Ureter (tissue), 1 donor: ENCODE measurements at places on chromosomes 5 and 9.

DNA sequence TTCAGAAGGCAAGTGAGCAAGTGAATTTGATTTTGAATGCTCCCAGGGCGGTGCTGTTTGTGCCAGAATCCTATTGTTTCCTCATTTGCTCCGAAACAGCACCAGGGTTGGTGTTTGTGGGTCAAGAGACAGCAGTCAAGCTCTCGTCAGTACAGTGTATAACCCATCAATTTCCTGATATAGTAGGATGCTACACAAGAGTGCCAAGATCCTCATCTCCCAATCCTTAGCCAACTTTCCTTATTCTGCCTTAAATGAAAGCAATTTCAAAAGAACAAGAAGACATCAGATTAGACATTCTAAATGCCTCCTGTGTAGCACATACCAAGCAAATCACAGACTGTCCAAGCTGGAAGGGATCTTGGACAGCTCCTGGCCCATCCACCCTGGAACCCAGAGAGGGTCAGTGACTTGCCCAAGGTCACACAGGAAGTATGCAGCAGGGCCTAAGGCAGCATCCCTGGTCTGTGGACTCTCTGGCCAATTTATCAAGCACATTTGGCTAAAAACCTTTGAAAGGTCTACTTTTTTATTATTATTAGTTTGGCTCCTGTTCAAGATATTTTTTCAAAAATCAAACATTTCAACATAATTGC, 4.5 kb downstream of the WHRN start:
- DNase-seq = no peak

DNA sequence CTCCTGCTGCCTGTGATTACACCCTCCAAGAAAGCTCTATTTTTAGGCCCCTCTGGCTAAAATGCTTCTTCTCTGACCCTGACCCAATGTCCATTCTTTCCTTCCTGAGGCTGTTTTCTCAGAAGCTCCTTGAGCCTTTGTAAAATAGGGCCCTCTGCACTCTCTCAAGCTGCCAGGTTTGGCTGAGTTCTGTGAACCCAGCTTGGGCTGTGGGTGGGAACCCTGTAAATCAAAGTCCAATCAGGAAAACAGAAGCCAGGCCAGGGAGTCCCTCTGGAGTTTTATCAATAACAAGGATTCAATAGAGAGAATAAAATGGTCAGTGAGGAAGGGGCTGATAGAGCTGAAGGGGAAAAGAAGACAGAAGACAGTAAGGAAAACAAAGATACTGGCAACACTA, 43.7 kb upstream of the ERCC6L2 start:
- DNase-seq = no peak

DNA sequence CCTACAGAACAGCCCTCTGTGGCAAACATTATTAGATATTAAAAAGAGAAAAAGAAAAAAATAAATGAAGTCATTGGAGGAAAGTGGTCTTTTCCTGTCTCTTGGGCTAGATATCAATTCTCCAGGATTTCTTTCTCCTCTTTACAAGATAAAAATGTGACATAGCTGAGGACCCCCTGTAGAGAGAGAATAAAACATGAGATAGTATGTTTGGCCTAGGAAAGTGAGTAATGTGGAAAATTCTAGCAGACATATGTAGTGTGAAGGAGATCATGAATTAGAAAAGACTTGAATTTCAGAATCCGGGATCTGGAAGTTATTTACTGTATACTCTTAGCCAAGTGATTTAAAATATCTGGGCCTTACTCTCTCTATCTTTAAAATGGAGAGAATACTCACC, 823.1 kb downstream of the TLR4 start:
- DNase-seq = no peak

DNA sequence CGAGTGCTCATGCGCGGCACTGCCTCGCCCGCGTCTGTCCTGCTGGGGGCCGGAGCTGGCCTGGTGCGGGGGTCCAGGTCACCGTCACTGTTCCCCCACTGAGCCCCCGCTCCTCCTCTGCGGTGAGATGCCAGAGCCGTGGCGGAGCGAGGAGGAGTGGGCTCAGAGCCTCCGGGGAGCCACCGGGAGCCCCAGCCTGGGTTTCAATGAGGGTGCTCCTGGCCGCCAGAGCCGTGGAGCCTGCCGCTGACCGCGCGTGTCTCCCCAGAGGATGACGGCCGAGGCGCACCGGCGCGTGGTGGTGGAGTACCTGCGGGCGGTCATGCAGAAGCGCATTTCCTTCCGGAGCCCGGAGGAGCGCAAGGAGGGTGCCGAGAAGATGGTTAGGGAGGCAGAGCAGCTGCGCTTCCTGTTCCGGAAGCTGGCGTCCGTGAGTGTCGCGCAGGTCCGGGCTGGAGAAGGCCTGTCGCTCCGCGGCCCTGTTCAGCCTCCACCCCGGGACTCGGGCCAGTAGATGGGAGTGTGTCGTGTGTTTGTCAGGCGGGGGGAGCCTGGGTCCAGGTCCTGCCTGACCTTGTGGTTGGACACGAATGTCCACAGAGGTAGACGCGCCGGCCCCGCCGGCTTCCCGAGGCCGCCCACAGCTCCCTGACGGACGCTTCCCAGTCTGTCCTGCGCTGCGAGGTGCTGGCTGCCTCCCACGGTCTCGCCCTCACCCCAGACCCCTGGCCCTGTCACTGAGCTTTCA, 22.0 kb downstream of the EXOC3 start:
- DNase-seq = no peak

DNA sequence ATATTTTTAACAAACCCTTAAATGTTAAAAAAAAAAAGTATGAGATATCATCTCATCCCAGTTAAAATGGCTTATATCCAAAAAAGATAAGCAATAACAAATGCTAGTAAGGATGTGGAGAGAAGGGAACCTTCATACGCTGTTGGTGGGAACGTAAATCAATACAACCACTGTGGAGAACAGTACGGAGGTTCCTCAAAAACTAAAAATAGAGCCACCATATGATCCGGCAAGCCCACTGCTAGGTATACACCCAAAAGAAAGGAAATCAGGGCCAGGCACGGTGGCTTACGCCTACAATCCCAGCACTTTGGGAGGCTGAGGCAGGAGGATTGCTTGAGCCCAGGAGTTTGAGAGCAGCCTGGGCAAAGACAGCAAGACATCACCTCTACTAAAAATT, 3.0 kb downstream of the MTMR12 start:
- DNase-seq = no peak

- no peak for DNase-seq
These were observed 28.1 kb upstream of the LRRTM2 start for GRCh38 chr5:138903130-138903775.

- no peak for DNase-seq
These were observed 25.4 kb upstream of the ZSWIM6 start for GRCh38 chr5:61306531-61307131.

GRCh38 chr9:121559183-121559582, 59.5 kb upstream of the GGTA1 start:
- DNase-seq = no peak

GRCh38 chr9:123327697-123328100, 28.3 kb upstream of the CRB2 start:
- peak; percentile 81 for DNase-seq

DNA sequence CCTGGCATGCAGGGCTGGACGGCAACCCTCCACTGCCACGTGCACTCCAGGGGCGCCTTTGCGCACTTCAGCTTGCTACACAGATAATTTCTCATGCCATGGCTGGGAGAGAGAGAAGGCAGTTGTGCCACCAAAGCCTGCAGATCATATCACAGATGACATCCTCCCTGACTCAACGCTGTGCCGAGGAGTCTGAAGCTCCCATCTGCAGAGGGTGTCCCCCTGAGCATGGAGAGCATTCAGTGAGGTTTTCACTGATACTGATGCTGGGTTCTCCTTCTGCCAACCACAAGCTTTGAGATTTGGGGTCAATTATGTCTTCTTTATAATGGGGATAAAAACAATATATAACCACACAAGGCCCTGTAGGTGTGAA, 607.4 kb upstream of the ADAMTS16 start:
- DNase-seq = no peak

DNA sequence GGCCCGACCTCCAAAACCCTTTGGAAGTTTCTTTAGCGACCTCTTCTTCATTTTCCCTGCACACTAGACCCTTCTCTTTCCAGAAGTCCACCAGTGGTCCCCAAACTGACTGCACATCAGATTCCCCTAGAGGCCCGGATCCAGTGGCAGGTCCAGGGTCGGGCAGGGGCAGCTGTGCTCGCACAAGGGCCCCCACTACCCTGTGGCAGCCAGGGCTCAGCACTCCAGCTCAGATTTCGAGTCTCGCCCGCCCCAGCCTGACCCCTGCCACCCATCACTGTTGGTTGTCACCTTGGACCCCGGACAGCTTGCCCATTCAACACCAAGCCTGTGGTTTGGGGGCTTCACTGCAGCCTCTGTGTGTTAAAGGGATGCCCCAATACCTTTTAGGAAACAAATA, 7.8 kb upstream of the ZDHHC12 start:
- DNase-seq = no peak

GRCh38 chr9:93011114-93011513, 47.4 kb upstream of the SUSD3 start:
- peak; percentile 33 for DNase-seq

- no peak for DNase-seq
These were observed 3.1 kb upstream of the GNPDA1 start for GRCh38 chr5:142015781-142016533.

DNA sequence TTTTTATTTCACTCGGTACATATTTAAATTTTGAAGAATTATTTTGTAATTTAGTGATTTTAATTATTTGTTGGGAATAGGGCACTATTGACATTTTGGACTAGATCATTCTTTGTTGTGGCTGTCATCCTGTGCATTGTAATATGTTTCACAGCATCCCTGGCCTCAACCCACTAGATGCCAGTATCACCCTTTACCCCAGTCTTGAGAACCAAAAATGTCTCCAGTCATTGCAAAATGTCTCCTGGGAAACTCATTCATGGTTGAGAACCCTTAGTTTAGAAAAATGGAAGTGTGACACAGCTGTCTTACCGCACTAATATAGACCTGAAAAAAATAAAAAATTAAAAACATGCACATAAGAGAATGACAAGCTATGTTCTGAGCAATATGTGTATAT, 88.4 kb upstream of the CCDC152 start:
- DNase-seq = no peak

DNA sequence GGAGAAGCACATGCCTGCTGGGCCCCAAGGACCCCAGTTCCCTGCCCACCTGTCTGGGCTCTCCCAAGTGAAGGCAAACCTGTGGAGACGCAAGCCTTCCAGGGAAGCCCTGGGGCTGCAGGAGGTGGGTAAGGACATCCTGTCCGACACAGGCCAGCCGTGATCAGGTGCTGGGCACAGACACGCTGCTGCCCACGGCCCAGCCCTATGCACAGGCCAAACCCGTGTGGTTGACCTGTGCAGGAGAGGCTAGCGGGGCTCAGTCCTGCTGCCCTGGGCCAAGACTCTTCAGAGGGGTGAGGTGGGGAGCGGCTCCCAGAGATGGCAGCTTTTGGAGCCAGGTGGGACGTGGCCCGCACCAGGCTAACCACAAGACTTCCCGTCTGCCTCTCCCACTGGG, 14.3 kb downstream of the LHX3 start:
- DNase-seq = no peak

GRCh38 chr5:154647114-154647760, 107.9 kb upstream of the LARP1 start:
- no peak for DNase-seq

GRCh38 chr5:107424491-107424890, 246.2 kb downstream of the EFNA5 start:
- no peak for DNase-seq

- no peak for DNase-seq
These were observed 323.8 kb upstream of the WWC1 start for GRCh38 chr5:167967494-167968177.

DNA sequence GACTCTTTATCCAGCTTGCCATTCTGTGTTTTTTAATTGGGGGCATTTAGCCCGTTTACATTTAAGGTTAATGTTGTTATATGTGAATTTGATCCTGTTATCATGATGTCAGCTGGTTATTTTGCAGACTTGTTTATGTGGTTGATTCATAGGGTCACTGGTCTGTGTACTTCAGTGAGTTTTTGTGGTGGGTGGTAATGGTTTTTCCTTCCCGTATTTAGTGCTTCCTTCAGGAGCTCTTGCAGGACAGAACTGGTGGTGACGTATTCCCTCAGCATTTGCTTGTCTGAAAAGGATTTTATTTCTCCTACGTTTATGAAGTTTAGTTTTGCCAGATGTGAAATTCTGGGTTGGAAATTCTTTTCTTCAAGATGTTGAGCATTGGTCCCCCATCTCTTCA, 381.1 kb downstream of the MAN2A1 start:
- DNase-seq = no peak

DNA sequence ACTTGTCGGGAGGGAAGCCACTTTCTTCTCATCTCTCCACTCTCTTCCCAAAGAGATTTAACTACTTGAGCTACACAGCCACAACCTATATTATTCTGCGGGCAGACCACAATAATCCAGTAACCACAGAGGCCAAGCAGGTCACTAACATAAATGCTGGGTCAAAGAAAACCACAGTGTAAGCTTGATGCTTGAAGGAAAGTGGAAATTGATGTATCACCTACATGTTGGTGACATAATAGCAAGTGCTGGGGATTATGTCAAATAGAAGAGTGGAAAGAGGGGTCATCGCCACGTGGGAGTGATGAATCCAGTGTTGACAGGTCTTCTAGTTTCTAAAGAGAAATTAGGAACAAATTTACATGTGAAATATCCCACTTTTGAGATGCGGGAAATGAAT, 40.9 kb downstream of the RFK start:
- DNase-seq = no peak

DNA sequence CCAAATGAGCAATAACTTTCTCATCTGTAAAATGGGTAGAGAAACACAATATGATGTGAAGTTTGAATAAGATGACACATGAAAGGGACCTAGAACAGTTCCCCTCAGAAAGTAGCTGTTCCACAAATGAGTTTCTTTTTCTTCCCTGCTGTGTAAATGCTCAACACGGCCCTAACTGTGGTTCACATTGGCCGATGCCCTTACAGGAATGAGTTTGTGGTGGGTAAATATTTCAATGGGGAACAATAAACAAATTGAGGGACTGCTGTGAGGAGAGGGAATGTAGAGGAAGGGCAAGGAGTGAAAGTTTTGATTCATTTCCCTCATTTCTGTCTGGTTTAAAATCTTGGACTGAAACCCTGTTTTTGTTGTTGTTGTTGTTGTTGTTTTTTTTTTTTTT, 12.8 kb downstream of the C6 start:
- DNase-seq = no peak

GRCh38 chr5:21236104-21236503, 1248.1 kb upstream of the CDH18 start:
- DNase-seq = no peak

DNA sequence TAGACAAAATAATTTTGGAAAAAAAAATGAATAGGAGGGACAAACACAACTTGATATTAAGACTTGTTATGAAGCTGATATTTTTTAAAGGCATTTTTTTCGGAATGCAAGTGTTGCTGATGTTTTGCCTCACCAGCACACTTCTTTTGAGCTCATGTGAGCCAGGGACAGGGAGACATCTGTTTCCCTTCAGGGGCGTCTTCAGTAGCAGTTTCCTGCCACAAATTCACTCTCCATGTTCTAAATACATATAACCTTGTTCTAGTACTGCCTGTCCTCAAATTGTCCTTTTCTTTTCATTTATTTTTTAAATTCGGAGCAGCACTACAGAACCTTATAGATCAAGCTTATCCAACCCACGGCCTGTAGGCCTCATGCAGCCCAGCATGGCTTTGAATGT, 316.0 kb upstream of the PAPPA start:
- DNase-seq = no peak

- no peak for DNase-seq
These were observed 7.1 kb upstream of the PLK2 start for GRCh38 chr5:58466939-58467338.
